ENCODE measurements at places on chromosomes 3 and 15. TPM values are rescaled to one million over a fixed set of nuclear protein-coding genes. Genes with fewer than 3 reads are reported as not detected.

DNA sequence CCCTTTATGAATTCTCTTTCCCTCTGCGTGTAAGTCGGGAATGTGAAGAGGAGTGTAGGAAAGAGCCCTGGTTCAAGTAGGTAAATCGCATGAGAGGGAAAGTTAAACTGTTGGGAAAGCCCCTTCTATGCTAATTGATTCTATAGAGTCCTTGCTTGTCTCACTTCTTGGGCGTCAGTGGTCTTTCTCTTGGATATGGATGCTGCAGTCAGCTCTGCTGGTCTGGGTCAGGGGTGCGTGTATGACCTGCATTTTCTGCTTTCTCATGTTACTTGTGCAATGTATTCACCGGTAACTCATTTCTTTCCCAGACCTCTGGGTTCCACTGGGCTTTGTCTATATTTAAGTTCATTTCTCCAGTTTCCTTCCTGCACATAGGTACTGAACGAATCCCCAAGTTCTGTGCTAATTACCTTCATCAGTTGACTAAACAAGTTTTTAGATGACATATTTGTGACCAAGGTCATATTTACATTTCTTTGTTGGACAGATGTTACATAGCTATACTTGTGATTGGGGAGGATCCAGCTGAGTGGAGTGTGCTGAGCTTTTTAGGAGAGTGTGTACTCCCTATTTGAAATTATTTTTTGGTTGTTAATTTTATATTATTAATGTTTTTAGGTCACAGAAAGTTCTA is 1.4 kb downstream of the SETD5 start:
- H3K27me3 ChIP-seq, result no peaks in the 10 kb centered on the region
- peaks cover 15% of the 10 kb centered on the region for H3K36me3 ChIP-seq
- H3K27ac ChIP-seq, result peak overlapping the region; percentile 99
- peaks cover 56% of the 10 kb centered on the region for H3K4me1 ChIP-seq
- peak; percentile 78 for DNase-seq

Gene CHRNA5
- under 0.01 TPM for total RNA-seq

Gene CPNE9
- total RNA-seq, result not detected

Gene FOXB1
- not detected for total RNA-seq

Gene ITIH1
- not detected for total RNA-seq

DNA sequence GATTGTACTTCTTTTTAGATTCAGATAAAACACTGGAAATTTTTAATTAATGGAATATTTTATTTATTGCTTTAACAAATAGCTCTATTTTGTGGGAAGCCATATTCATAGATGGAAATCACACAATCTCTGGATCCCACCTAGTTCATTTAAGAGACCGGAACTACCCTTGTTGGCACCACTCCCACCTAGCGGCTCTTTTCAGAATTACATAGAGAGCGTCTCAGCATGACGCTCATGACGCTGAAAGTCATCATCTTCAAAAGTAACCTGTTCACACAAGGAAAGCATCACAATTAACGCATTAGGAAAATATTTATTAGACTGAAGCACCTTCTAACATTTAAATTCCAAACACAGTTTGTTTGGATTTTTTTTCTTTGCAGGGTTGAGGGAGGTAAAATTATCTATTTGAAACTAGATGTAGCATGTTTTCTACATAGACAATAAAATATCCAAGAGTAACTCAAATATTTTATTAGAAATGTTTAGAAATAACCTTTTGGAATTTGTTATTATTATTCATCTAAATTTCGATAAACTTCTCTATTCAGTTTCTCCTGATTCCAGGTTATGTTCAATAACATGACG is 214.9 kb upstream of the ARRDC4 start:
- H3K27ac ChIP-seq, result no peak overlapping the region
- DNase-seq, result peak; percentile 5
- no peaks in the 10 kb centered on the region for H3K27me3 ChIP-seq
- H3K36me3 ChIP-seq, result no peaks in the 10 kb centered on the region
- H3K4me1 ChIP-seq, result no peaks in the 10 kb centered on the region

DNA sequence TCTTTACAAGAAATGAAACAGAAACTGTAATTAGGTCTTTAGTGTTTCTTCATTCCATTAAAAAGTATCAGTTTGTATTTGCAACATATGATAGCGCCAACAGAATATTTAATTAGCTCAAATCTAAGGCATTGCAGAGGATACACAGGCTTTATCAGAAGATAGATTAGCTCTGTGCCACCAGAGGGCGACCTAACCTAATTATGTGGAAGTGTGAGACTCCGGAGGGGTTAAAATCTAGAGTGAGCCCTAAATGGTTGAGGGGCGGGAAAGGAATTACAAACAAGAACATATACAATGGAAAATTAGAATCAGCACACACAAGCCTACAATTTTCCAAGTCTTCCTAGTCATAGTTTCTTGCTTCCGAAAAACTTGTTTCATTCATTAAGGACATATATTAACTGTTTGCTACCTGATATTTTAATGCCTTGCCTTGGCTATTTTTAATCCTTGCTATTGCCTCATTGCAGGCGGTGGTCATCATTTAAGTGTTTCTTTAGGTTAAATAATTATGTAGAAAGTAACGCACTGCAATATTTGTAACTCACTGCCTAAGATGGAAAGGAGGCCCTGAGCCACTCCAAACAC is 18.0 kb upstream of the RYR3 start:
- H3K27ac ChIP-seq, result no peak overlapping the region
- no peaks in the 10 kb centered on the region for H3K4me1 ChIP-seq
- H3K4me3 ChIP-seq, result no peak overlapping the region
- H3K36me3 ChIP-seq, result no peaks in the 10 kb centered on the region
- DNase-seq, result peak; percentile 73

Gene SCAMP2
- 28.7 TPM for total RNA-seq

Gene GRIP2
- total RNA-seq, result not detected

- no peaks in the 10 kb centered on the region for H3K36me3 ChIP-seq
- no peak for DNase-seq
- H3K27ac ChIP-seq, result no peak overlapping the region
- H3K27me3 ChIP-seq, result peaks cover 55% of the 10 kb centered on the region
- no peak overlapping the region for H3K4me3 ChIP-seq
Observed at GRCh38 chr15:66101715-66102395, 151.7 kb downstream of the MEGF11 start.

DNA sequence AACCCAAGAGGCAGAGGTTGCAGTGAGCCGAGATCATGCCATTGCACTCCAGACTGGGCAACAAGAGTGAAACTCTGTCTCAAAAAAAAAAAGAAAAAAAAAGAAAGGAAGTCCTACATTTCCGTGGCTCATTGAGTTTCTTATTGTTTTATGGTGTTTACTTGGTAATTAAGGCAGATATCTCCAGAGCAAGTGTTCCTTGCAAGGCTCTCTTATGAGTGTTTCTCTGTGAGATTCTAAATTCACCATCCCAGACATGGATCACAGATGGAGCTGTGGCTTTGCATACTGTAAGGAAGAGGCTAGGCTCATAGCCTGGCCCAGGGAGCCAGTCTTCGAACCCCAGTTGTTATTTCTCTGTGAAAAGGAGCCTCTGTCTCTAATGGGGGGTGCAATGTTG is 53.0 kb downstream of the IQGAP1 start:
- no peak overlapping the region for H3K27ac ChIP-seq
- no peak overlapping the region for H3K4me3 ChIP-seq
- no peak for DNase-seq
- no peaks in the 10 kb centered on the region for H3K4me1 ChIP-seq

Gene HHLA2
- total RNA-seq, result not detected

DNA sequence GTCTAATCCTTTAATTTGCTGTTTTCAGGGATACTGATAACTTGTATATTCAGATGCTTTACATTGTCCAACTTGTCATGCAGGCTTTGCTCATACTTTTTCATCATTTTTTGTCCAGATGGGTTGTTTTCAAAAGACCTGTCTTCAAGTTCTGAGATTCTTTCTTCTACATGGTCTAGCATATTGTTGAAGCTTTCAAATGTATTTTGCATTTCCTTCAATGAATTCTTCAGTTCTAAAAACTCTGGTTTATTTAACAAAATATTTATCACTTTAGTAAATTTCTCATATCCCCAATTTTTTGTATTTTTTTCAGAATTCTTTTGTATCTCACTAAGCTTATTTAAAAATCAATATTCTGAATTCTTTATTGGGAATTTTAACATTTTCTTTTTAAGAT is 388.3 kb upstream of the IL12A start:
- H3K36me3 ChIP-seq, result no peaks in the 10 kb centered on the region
- H3K4me3 ChIP-seq, result no peak overlapping the region
- no peak for DNase-seq

DNA sequence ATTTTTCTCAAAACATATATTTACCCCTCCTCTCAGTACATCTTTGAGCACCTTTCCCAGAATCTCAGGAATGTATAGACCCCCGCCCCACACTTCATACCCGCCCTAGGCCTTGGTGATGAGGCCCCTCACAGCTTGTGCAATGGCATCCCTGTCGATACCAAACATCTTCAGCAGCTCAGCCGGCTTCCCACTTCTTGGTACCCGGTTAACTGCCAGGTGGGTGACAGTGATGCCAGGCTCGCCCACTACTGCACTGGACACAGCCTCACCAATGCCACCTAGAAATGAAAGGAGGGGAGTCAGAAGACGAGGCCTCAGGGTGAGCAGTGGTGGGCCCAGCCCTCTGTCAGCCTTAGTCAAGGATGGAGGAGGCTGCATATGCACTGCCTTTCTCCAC is 30.2 kb downstream of the TKT start:
- no peaks in the 10 kb centered on the region for H3K4me1 ChIP-seq
- H3K4me3 ChIP-seq, result no peak overlapping the region
- no peak for DNase-seq
- H3K27me3 ChIP-seq, result no peaks in the 10 kb centered on the region

GRCh38 chr3:192216067-192216466 is 511.3 kb downstream of the FGF12 start:
- H3K4me1 ChIP-seq, result no peaks in the 10 kb centered on the region
- H3K27ac ChIP-seq, result no peak overlapping the region
- H3K36me3 ChIP-seq, result no peaks in the 10 kb centered on the region
- H3K27me3 ChIP-seq, result no peaks in the 10 kb centered on the region
- no peak overlapping the region for H3K4me3 ChIP-seq
- no peak for DNase-seq

- no peaks in the 10 kb centered on the region for H3K36me3 ChIP-seq
- H3K27me3 ChIP-seq, result no peaks in the 10 kb centered on the region
- H3K27ac ChIP-seq, result peak overlapping the region; percentile 38
- peak; percentile 34 for DNase-seq
- H3K4me1 ChIP-seq, result peaks cover 23% of the 10 kb centered on the region
Observed at GRCh38 chr3:58874248-58874741, 175.5 kb downstream of the CFAP20DC start.

GRCh38 chr3:157574531-157574930 is 71.3 kb upstream of the VEPH1 start:
- no peak overlapping the region for H3K4me3 ChIP-seq
- H3K27me3 ChIP-seq, result no peaks in the 10 kb centered on the region
- H3K36me3 ChIP-seq, result no peaks in the 10 kb centered on the region

Gene WNT7A
- total RNA-seq, result not detected

GRCh38 chr15:53910236-53910849 is 67.9 kb upstream of the UNC13C start:
- no peaks in the 10 kb centered on the region for H3K27me3 ChIP-seq
- H3K27ac ChIP-seq, result no peak overlapping the region
- no peak overlapping the region for H3K4me3 ChIP-seq
- no peaks in the 10 kb centered on the region for H3K36me3 ChIP-seq

Gene SCAANT1
- not detected for total RNA-seq

DNA sequence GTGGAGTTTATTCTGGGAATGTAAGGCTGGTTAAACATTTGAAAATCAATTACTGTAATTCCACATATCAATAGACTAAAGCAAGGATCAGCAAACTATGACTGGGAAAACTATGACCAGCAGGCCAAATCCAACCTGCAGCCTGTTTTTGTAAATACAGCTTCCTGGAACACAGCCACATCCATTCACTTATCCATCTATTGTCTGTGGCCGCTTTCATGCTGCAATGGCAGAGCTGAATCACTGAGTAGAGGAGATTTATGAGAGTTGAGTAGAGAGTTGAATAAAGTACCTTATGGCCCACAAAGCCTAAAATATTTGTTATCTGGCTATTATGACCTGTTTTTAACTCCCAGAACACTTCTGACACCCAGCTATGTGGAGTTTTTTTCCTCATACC is 12.2 kb downstream of the MYLK start:
- peaks cover 22% of the 10 kb centered on the region for H3K4me1 ChIP-seq
- peaks cover 24% of the 10 kb centered on the region for H3K36me3 ChIP-seq

- H3K36me3 ChIP-seq, result no peaks in the 10 kb centered on the region
- H3K27ac ChIP-seq, result no peak overlapping the region
- no peaks in the 10 kb centered on the region for H3K27me3 ChIP-seq
- H3K4me3 ChIP-seq, result no peak overlapping the region
- DNase-seq, result no peak
- no peaks in the 10 kb centered on the region for H3K4me1 ChIP-seq
Observed at GRCh38 chr15:35071106-35071505, 14.0 kb downstream of the NANOGP8 start.

DNA sequence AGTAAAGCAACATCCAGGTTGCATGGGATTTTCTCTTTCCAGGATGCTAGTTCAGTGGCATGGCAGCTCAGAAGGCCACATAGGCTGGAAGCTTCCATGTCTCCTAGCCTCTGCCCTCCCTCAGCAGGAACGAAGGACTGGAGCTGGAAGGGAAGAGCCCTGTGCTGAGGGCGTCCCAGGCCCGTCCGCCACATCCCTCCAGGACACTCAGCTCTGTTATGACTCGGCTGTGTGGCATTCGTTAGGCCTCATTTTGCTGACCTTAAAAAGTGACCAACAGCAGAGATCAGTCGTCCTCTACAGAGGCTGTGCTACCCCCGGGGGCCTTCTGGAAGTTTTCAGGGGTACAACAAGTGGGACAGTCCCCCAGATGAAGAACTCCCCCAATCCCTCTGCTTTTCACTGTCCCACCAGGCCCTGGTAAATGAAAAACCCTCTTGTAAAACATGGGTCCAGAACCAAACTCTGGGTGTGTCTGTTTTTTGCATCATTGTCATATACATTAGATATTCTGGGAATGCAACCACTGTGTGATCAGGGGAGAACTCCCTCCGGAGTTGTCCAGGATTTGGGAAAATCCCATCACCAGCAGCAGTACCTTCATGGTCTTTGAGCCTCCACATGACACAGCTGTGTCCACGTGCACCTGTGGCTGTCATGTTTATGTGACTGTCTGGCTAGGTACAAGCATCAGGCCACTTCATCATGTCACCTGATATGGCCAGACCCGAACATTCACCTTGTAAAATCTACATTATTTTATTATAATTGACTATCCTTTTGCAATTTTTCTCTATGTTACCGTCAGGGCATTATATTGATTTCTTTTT is 149.9 kb downstream of the OR4M2 start:
- H3K4me3 ChIP-seq, result no peak overlapping the region
- DNase-seq, result no peak
- H3K27me3 ChIP-seq, result no peaks in the 10 kb centered on the region
- no peak overlapping the region for H3K27ac ChIP-seq
- no peaks in the 10 kb centered on the region for H3K36me3 ChIP-seq

GRCh38 chr3:120552184-120553172 is 43.7 kb upstream of the NDUFB4 start:
- no peak overlapping the region for H3K4me3 ChIP-seq
- DNase-seq, result no peak
- H3K27ac ChIP-seq, result no peak overlapping the region

Gene ARHGEF26
- total RNA-seq, result 0.65 TPM

Gene CCDC33
- total RNA-seq, result not detected
